Stimulated activated CD8-positive, alpha-beta memory T cell treated with anti-CD3 and anti-CD28 coated beads, Interleukin-2, amount 100 ng/mL, for 48 hours (primary cell): ENCODE measurements at places on chromosomes 11 and 22.

- DNase-seq = no peak
Measured at GRCh38 chr11:45730014-45730413, 64.6 kb upstream of the CHST1 start.

- no peak for DNase-seq
Measured at GRCh38 chr11:113161711-113162591, 152.4 kb upstream of the TTC12 start.

DNA sequence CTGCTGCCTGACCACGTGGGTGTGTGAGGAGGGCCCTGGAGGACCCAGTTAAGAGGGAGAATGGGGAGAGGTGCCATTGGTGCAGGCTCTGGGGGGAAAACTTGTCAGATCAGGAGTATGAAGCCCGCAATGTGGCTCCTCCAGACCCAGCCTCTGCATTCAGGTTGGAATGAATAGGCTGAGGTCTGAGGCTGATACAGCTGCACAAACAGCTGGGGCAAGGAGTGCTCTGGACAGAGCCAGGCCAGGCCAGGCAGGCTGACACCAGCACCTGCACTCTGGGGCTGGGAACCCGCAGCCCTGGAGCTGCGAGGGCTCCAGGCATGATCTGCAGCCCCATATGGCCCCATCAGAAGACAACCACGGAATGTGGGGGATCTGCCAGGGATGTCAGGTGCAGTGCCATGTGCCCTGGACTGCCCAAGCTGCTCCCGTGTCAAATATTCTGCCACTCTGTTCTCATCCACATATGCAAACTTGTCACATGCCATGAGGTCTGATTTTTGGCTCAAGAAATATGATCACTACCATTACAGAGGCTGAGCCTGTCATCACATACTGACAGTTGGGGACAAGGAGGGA, 27.2 kb upstream of the KCNJ11 start:
- DNase-seq = no peak

DNA sequence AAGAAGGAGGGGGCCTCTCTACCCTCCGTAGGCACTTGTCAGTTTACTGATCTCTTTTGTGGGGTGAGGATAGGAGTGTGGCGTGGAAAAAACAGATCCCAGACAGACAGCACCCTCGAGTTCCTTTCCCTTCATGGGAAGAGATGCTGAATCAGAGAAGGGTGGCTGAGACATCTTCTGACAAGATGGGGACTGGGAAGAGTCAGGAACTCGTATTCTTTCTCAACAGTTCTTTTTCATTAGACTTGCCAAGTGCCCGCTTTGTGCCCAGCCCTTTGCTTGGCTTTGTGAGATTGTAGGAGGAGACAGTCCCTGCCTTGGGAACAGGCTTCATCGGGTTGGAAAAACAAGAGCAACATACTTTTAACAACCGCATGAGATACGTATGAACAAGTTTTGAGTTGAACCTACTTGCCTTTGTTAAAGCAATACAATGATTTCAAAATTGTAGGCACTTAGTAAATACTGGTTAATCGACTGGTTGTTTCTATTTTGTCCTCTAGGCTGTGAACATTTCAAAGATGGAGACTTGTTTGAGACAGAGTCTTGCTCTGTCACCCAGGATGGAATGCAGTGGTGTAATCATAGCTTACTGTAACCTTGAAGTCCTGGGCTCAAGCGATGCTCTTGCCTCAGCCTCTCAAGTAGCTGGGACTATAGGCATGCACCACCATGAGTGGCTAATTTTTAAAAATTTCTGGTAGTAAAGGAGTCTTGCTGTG, 1.1 kb downstream of the RRM1 start:
- DNase-seq = no peak

DNA sequence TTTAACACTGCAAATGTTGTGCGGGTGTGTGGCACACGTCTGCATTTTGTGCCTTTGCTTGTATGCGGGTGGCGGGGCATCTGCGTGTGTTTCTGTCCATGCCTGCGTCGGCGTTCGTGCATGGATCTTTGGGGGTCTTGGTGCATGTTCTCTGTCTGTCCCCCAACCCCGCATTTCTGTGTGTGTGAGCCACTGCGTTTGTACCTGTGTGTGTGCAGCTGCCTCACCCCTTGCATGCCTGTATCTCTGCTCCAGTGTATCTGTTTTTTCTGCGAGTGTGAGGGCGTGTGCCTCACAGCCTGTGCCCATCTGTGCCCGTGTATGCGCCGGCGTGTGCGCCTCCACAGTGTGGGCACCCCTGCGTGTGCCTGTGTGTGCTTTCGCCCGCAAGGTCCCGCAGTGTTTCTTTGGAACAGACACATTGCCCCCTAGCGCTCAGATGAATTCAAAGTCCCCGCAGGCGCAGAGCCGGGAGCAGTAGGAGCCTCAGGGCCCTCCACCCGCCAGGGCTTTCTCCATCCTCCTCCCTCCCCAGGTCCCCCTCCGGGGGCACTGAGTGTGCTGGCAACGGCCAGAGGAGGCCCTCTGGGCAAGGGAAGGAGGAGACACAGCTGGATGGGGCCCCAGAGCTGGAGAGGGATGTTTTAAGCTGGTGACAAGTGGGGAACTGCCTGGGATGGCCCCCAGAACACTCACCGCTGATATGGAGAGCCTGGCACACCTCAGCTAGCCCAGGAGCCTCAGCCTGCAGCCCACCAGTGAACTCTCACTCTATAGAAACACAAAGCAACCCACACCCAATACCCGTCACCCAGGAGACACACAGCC, 3.1 kb upstream of the MN1 start:
- DNase-seq = peak; percentile 30

DNA sequence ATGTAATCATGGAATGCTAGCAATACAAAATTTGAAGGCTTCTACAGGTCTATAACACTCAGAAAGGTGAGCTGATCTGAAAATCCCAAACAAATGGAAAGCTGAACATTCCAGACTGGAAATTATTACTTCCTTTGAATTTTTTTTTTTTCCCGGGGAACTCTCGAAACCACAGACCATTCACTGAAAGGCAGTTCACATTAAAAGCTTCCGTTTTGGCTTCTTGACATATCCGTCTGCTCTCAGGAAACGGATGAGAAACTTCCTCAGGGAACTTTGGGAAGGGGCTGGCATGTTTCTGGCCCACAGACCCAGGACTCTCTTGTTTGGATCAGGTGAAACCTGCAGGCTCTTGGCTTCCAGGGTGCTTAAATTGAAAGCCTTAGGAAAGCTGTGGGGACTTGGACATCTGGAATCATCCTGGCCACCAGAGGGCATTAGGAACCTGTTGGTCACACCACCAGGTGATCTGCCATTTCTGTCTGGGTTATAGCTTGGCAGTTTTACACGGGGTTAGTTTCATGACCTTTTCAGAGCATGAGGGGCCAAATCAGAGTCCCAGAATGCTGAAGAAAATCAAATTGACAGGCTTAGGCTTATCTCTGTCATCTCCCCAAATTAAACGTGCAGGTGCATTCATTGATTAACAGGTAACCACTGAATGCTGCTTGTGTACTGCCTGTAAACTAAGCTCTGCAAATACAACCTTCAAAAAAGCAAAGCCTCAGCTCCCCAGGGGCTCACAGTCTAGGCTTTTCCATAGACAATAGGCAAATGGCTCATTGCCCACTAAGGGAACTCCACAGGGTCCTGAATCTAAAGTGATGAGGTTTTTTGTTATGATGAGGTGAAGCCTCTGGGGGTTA, 22.7 kb upstream of the GRAMD1B start:
- no peak for DNase-seq

DNA sequence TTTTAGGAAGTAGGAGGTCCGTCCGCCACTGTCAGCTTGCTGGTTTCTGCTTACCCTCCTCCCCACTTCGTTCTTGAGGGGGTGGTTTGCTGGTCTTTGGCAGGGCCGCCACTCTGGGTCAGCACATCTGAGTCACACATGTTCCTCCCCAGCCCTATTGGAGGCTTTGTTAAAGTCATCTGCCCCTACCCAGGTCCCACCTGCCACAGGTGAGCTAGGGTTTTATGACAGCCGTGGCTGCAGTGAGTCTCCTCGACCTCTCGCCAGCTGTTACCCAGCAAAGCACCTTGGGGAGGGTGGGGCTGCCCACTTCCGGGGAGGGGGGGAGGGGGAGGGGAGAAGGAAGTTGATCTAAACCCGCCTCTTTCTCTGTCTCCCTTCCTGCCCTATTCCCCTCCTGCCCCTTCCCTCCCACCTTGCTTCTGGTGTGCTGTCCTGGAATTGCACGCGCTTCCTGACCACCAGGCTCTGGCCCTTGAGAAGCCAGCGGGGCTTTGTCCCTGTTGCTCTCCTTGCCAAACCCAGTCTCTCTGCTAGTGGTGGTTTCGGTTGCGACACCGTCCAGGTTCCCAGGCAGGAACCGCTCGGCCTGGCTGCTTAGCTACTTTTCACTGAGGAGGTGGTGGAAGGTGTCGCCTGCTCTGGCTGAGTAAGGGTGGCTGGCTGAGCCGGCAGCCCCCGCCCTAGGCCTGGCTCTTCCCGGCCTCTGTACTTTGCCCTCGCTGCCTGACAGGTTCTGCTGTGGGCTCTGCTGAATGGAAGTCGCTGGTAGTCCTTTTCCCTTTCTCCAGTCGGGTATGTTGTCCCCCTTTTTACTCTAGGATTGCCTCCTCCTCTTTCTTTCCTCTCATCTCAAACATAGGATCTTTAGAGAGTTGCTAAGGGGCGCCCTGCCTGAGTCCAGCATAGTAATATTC, 28.5 kb downstream of the RCOR2 start:
- DNase-seq = peak; percentile 42

DNA sequence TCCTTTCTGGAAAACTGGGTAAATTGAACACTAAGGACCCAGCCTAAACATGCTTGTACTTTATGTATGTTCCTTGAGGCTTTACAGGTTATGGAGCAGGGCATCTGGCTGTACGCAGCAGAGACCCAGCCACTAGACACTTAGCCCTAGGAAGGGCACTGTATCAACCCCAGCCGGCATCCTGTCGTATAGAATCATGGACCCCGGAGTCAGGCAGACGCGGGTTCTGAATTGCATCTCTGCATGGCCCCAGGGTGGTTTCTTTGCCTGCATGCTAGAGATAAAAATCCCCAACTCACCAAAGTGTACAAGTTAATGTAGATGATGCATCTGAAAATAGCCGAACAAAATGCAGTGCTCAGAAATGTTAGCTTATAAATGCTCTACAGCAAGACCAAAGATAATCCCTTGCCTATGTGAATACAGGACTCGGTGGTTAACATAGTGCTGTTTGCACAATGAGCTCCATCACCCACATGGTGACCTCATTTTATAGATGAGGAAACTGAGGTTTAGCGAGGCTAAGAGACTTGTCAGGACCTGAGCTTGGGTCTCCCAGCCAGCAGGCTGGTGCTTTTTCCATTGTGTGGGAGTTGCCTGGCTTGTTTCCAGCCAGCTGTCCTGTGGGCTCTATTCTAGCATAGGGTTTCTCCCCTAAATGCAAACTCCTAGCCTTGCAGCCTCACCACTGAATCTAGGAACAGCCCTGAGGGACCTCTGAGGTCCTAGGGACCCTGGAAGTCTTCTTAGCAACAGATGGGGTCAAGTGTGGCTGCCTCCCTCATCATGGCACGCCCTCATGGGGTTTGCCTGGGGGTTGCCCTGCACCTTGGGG, 7.3 kb downstream of the CD6 start:
- peak; percentile 62 for DNase-seq

- no peak for DNase-seq
Measured at GRCh38 chr11:94194712-94195111, 66.1 kb downstream of the PANX1 start.

DNA sequence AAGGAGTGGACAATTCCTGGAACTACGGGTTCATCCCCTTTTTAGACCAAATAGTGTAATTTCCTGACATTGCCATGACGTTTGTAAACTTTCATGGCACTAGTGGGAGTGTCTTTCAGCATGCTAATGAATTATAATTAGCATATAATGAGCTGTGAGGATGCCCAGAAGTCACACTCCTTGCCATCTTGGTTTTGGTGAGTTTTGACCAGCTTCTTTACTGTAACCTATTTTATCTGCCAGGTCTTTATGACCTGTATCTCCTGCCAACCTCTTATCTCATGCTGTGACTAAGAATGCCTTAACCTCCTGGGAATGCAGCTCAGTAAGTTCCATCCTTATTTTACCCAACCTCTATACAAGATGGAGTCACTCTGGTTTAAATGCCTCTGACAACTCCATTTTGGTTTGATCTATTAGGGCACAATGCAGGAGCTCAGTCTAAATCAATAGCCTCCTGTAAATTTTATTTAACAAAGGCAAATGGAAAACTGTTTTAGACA, 20.7 kb downstream of the OR10A6 start:
- no peak for DNase-seq

- peak; percentile 42 for DNase-seq
Measured at GRCh38 chr11:67356864-67357561, 3.7 kb upstream of the POLD4 start.

DNA sequence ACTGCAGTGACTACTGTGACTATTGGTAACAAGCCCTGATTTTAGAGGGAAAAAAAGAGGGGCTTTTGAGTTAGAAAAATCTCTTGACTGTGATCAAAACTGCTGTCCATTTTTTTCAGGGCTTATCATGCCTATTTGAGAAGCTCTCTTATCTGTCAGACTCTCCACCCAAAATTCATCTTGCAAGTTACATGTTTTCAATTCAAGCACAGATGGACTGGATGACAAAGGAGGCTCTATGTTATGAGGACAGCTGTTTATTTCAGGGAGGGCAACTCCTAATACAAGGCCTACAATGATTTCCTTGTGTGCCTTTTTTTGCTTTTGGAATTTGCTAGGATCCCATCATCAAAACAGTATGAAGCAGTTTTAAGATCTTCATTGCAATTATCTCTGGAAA, 35.2 kb upstream of the USP47 start:
- DNase-seq = no peak

DNA sequence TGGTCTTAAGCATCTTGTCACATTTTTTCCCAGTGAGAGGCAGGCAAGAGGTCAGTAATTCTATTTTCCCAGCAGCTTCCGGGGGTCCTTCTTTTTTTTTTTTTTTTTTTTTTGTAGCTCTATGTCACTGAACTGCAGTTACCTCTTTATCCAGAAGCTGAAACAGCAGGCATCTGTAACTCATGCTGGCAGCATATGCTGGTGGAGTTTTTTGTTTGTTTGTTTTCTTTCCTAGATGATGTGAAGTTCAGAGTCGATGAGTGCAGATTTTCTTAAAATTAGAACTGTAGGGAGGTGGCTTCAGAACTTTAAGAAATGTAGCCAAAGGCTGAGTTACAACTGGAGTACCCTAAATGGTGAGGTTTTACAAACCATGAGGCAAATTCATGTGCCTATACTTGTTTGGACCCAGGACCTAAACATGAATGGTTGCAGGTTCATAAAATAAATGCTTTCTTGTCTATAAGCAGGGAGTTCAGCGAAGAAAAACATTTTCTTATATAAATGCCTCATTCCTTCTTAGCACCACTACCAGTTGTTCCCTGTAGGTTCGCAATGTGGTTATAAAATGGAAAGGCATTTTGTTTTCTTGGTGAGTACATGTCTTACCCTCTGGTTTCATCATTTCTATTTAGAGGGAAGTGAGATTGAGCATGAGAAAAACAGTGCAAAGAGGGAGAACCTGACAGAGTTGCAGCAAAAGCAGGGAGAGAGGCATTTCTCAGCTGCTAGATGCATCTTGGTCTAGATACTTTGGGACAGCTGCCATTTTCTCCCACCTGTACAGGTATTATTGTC, 84.0 kb downstream of the TRIM44 start:
- DNase-seq = no peak

GRCh38 chr11:118921929-118922744, 3.6 kb downstream of the BCL9L start:
- no peak for DNase-seq

GRCh38 chr22:37088750-37089408, 20.6 kb downstream of the TMPRSS6 start:
- DNase-seq = no peak

GRCh38 chr11:71391796-71392195, 56.4 kb downstream of the DHCR7 start:
- no peak for DNase-seq
